ENCODE measurements at places on chromosomes 4 and X.

- DNase-seq, result no peak
Observed at GRCh38 chr4:84177831-84178542, 321.1 kb downstream of the NKX6-1 start.

GRCh38 chrX:30010471-30010870 is 204.9 kb upstream of the MAGEB2 start:
- no peak for DNase-seq

DNA sequence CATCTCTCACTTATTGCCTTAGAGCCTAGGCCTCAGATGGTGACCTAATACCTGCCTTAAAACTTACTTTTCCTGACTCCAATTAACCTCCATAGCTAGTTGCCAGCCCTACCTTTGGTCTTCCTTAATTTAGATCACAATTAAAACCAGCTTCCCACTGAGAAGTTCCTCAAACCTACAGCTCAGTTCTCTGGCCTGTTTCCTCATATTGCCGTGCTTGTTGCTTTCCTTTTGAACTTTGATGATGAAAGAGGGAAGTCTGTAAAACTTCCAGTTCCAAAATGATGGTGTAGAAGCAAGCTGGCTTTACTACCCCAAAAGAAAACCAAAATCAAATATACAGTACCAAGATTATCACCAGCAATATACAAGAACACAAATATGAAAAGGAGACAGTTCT is 28.9 kb upstream of the CAMK2D start:
- DNase-seq, result no peak

DNA sequence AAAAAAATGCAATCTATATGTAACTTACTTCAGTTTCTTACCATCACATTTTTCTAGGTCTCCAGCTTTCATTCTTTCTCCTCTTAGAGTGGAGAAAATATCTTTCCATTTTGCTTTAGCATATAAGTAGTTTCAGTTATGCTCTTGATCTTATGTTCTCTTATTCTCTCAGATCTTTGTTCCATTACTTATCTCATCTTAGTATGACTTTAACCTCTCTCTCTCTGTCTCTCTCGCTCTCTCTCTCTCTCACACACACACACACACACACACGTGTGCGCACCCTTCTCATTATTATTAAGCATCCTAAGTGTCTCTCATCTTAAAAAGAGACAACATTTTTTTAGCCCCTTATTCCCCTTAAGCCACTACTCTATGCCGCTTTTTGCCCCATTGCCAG is 92.8 kb downstream of the FAAH2 start:
- no peak for DNase-seq

Measured in glomerular endothelial cell (primary cell).